Stimulated activated CD4-positive, alpha-beta T cell treated with anti-CD3 and anti-CD28 coated beads, TNF-alpha, amount 100 ng/mL, for 48 hours (primary cell): ENCODE measurements at places on chromosomes 7 and 10.

DNA sequence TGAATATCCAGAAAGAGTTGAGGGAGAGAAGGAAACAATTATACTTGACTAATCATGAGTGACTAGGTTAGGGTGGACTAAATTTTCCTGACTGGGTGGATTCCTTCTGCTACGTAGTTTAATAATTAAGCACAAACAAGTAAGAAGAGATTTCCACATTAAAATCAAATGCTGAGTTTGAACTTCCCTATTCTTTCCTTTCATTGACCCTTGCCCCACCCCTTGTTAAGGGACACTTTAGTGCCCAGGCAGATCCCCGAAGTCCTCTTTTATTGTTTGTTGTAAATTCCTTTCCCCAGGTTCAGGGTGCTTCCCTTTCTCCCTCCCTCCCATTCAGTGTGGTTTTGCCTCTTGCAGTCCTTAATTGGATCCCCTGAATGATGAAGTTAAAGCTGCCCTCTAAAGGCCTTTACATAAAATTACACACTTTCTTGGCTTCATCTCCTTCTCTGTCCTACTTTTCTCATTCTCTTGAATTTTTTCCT, 8.8 kb upstream of the SPAM1 start:
- DNase-seq, result no peak

- no peak for DNase-seq
Measured at GRCh38 chr10:101273330-101273729, 44.1 kb upstream of the LBX1 start.

GRCh38 chr7:20438694-20439376, 108.1 kb downstream of the ITGB8 start:
- no peak for DNase-seq

DNA sequence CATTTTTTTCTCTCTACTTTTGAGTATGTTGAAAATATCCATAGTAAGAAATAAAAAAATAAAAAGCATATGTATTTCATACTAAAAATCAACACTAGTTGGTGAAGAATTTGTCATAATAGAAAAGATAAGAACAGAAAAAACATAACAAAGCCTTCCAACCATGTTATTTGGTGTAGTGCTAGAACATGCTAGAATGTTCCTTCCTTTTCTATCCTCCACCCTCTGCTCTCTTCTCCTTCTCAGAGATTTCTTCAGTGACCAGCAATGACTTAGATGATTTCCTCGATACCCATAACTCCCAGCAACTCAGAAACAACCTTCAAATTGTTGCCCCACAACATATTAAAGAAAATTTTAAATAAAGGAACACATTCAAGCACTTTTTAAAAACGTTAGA, 2.6 kb downstream of the ZC3HAV1 start:
- no peak for DNase-seq

GRCh38 chr10:61406736-61407135, 46.4 kb downstream of the TMEM26 start:
- DNase-seq, result no peak

- DNase-seq, result no peak
Measured at GRCh38 chr10:75531571-75532031, 100.2 kb downstream of the LRMDA start.

DNA sequence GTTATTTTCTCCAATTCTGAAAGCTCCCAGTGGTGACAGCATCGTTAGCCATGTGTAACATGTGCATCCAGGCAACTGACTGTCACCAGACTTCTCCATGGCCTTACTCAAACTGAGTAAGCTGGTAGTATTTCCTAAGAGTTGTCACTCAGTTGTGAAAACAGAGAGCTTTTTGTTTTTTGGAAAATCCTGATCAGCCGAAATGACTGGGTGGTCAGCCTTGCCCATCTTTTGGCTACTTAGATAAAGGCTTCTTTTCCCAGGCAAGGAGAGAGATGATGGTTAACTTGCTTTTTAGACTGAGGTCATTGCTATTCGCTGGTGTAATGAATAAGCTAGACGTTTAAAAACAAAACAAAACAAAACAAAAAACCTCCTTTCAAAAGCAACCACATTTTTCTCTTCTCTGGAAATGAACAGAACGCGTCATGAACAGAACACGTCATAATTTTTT, 159.5 kb upstream of the KLF14 start:
- DNase-seq, result no peak

GRCh38 chr7:158428837-158429753, 158.5 kb downstream of the PTPRN2 start:
- DNase-seq, result no peak

DNA sequence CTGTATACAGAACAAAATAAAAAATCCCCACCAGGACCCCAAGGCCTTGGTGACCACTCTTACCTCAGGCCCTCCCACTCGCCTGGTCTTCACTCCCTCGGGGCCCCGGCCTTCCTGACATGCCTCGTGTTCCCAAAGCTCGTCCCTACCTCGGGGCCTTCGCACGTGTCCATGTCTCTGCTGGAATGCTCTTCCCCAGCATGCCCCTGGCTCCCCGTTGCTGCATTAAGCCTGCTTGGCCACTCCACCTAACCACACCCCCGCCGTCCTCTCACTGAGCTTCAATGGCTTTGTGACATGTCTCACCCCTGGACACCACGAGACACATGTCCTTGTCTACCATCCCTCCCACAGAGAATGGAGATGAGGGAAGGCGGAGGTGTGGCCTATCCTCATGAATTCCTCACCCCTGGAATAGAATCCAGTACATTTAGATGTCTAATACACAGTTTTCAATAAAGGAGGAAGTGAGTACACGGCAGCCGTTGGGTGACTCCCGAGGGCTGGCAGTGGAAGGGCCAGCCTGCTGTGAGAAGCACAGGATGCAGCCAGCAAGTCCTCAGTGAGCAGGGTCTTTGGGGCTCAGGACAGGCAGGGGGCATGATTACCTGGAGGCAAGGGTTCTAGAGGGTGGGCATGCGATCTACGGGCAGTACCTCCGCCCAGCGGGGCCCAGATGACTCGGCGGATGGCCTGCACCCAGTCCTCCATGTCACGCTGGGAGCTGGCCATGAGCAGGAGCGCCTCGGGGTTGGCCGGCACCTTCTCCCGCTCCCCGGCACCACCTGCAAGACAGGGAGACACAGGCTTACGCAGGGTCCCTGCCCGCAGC, 125.7 kb downstream of the ARHGAP22 start:
- DNase-seq, result no peak

DNA sequence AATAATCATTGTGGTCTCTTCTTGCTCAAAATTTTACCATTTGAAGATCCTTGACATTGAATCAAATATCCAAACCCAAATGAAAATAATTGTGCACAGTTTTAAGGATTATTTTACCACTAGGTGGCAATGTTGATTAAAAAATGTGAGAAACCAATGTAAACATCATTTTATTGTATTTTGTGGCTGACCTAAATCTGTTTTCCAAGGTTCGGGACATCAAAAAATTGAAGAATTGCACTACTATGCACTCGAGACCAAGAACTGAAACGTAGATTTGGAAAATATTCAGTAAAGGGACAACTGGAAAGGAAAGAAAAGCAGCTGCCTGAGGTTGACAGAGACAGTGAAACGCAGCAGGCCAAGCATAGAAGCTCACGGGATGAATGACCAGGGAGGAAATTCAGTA, 259.3 kb downstream of the SNX13 start:
- no peak for DNase-seq

DNA sequence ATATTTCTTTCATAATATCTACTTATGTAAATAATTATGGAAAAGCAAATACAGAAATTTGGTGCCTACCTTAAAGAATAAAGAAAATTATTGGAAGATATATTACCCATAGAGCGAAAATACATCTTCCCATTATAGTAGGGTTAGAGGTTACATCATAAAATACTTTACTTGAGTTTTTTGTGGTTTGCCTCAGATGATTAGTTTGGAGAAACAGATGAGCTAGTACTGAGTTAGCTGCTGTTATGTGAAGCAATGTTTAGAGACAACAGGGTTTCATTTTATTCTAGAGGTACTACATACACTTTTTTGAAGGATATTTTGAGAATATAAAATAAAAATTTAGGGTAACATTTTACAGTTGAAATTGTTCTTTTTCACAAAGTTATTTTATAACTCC, 2.9 kb upstream of the MLLT10 start:
- DNase-seq, result no peak

- no peak for DNase-seq
Measured at GRCh38 chr7:90945104-90945787, 319.0 kb upstream of the FZD1 start.

GRCh38 chr10:26269754-26270153, 53.2 kb downstream of the GAD2 start:
- DNase-seq, result no peak

- no peak for DNase-seq
Measured at GRCh38 chr7:30065746-30066145, 37.5 kb downstream of the PLEKHA8 start.

- DNase-seq, result no peak
Measured at GRCh38 chr7:116582806-116583444, 58.1 kb downstream of the CAV1 start.

DNA sequence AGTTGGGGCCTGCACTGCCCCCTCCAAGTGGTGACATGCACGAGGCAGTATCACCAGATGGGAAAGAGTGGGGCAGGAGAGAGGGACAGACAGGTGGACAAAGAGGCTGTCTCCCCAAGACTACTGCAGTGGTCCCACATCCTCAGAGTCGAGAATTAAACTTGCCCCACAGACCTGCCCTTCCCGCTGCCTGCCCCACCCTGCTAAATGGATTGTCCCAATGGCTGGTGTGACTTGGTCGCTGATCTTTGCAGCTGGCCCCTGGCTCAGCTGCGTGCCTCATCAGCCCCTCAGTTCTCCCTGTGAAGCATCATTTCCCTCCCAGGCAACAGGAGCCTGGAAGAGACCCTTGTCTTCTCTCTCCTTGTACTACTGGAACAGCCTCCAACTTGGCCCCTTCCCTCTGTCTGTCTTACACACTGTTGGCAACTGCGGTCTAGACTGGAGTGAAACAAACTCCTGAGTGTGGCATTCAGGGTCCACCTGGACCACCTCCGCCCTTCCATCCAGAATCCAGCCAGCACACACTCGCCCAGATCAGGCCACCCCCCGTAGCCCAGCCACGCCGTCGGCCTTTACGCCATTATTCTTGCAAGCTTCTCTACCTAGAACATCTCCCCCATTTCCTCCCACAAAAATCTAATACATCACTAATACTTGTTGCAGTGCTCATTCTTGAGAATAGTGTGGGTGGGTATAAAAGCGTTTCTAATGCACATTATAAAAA, 275.1 kb downstream of the CELF2 start:
- DNase-seq, result no peak

- no peak for DNase-seq
Measured at GRCh38 chr10:31343551-31343950, 24.5 kb downstream of the ZEB1 start.

- DNase-seq, result no peak
Measured at GRCh38 chr10:4353059-4353655, 472.9 kb upstream of the AKR1E2 start.

DNA sequence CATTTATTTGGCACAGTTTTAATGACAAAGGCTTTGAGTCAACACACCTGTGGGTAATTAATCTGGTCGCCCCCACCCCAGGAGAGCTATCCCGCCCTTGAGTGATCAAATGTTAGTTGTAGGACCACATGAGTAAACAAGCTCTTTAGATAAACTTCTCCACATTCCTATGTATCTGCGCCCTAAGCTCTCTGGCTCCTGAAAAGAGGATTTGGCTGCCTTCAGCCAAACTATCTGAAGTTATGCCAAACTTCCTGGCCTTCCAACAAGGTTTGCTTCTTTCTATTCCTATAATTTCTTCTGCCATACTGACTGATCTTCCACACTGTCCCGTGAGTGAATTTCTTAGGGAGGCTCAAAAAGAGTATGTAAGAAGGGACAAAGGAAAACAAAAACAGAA, 134.2 kb downstream of the RALA start:
- DNase-seq, result no peak

GRCh38 chr10:50347394-50347802, 96.1 kb upstream of the ASAH2 start:
- no peak for DNase-seq

DNA sequence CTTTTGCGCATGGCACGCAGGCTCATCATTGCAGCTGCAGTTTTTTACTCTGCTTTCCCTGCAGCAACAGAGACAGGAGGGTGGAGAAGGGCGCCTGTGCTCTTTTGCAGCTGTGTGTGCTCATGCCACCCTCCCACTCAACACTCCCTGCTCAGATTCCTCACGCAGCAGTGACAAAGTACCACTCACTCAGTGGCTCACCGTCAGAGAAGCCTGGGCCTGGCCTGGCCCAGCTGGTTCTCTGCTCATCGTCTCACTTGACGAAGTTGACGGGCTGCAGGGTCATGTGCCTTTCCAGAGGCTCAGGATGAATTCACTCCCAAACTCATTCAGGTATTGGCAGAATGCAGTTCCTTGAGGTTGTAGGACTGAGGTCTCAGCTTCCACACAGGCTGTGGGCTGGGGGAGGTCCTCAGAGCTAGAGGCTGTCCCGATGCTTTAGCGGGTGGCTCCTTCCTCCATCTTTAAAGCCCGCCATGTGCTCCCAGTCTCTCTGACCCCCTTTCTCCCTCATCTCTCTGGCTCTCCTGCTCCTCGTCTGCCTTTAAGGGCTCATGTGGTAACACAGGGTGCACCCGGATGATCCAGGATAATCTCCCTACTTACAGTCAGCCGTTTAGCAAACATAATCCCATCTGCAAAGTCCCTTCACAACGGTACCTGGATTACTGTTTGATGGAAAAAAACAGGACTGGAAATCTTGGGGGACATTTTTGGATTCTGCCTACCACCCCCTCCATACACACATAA, 25.8 kb downstream of the PTPRE start:
- no peak for DNase-seq

DNA sequence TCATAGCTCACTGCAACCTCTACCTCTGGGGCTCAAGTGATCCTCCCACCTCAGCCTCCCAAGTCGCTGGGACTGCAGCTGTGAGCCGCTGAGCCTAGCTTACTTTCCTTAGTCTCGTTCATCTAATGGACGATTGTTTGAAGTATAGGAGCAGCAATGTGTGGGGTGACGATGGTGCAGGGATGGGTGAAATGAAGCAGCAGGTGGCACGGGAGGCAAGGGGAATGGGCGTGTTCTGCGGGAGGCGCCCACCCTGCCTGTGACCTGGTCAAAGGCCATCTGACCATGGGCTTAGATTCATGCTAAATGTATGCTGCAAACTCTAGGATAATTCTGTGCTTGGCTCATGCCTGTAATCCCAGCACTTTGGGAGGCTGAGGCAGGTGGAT, 210.7 kb downstream of the MAD1L1 start:
- DNase-seq, result no peak

DNA sequence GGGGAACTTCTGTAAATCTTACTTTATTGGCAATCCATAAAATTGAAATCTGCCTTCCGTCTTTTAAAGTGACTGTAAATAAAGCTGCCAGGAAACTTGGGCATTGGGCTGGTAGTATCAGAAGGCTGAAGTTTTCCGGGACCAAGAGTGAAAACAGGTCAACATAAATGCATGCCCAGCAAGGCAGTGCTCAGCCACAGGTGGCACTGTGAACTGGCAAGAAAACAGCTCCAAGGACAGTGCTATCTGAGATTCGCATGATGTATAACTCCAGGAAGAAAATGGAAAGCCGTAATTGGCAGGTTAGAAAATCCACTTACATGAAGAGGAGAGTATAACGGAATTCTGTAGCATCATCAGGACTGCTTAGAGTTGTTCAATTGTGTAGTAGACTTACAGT, 1.9 kb upstream of the INSYN2A start:
- DNase-seq, result no peak

- no peak for DNase-seq
Measured at GRCh38 chr7:159306012-159306411, 161.3 kb upstream of the VIPR2 start.
